ENCODE measurements at places on chromosomes 1 and 21.

GRCh38 chr1:231779081-231779480 is 152.5 kb downstream of the DISC1 start:
- no peak for DNase-seq

DNA sequence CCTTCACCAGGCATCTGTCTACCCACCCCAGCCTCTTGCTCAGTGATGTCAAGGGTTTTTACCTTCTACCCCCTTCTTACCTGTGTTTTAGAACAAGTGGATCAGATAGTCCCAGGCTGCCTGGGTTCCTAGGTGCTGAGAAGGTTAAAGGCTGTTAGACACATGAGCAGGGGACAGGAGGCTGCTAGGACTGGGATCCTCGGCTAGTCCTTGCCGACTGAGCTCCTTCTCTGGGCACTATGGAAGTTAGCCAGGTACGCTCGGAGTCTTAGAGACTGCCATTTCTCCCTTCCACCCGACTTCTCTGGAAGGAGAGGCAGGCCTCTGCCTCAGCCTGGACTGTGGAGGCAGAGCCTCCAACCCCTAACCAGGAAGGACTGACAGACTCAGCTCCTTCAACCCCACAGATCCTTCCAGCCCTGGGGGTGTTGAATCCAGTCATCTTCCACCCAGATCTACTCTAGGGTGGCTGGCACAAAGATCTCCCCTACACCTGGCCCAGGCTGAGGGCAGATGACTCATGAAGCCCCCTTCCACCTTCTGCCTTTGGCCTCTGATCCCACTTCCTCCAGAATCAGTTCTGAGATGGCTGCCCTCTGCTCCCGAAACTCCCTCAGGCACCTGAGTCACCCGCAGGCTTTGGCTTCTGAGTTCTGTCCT is at the start of gene DYNLT4:
Gene DYNLT4 (minus strand): TSS at position 648 of the 660 bp plus-strand sequence. CDS start 683 bp downstream, outside the sequence.
- DNase-seq = no peak

DNA sequence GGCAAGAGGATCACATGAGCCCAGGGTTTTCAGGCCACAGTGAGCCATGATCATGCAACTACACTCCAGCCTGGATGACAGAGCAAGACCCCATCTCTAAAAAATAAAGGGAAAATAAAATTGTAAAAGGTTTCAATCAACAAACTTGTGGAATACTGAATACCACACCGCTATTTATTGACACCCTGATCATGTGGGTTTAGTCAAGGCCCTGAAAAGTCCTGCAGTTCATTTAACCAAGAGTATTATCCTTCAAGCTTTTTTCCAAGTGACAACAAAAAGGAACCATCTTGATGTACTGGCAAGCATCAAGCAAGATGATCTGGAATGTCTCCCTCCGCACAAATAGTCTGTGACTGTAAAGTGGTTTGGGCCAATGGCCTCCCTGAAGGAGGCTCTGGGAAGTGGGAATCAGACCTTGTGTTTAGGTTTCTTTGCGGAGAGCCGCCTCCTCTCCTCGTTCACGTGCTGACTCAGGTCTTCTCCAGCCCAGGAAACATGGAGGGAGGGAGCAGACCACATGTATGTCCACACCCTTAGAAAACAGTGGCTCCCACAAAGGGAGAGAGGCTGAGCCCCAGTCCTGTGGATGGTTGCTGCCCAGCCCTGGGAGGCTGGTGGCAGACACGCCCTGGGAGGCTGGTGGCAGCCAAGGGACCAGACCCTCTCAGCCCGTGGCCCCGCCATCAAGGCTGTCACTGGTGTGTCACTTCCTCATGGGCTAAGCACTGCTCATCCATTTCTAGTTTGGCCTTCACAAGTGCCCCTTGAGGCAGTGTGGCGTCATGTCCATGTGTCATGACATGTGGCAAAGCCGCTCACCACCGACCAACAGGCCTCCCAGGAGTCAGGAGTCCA is 56.7 kb downstream of the RIPK4 start:
- no peak for DNase-seq

- no peak for DNase-seq
These were observed 23.8 kb downstream of the ZMPSTE24 start for GRCh38 chr1:40281853-40282252.

DNA sequence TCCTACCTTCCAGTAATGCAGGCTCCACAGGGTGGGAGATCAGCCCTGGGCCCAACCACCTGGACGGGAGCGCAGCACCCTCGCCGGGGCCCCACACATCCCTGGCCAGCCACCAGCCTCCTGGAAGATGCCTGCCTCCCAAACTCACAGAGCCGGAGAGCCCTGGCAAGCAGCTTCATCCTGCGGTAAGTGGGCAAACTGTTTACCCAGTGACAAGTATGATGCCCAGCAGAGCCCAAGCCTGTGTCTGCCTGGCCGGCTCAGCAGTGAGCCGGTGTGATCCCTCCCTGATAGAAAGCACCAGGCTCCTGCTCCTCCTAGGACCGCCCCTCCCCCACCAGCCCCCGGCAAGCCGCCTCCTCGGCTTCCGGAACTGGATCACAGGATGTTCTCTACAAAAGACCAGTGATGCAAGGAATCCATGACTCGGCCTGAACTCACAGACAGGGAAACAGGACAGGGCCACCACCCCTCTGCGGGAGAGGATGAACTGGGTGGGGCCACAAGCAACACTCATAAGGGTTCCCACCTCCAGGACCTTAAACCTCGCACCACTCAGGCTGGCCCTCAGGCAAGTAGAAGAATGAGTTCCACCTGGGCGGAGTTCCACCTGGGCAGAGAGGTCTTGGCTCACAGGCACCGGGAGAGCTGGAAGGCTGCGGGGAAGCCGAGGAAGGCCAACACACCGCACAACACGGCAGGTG is 7.9 kb downstream of the ACOT7 start:
- DNase-seq = no peak

DNA sequence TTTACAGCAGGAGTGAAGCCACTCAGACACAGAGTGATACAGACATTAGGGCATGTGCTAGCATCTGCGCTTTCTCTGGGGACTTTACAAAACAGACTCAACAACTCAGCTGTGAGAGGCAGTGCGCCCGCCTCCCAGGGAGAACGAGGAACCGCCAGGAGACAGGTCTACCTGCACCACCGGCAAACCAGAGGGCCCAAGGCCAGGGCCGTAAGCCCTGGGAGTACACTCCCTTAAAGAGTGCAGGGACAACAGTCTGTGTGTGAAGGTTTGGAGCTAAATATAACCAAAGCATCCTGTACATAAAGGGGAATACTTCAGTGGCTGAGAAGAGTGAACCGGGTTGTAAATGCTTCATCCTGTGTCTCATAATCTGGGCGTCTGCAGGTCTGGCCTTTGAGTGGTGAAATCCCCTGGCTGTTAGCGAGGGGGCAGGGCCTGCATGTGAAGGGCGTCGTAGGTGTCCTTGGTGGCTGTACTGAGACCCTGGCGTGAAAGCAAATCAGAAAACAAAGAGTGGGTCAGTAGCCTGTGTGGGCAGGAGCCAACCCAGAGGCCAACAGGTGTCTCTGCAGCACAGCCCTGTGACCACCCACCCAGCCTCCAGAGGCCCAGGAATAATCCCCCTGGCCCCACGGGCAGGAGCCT is 86.9 kb downstream of the CD247 start:
- DNase-seq = no peak

- DNase-seq = no peak
These were observed 374.9 kb downstream of the NTNG1 start for GRCh38 chr1:107515702-107516101.

DNA sequence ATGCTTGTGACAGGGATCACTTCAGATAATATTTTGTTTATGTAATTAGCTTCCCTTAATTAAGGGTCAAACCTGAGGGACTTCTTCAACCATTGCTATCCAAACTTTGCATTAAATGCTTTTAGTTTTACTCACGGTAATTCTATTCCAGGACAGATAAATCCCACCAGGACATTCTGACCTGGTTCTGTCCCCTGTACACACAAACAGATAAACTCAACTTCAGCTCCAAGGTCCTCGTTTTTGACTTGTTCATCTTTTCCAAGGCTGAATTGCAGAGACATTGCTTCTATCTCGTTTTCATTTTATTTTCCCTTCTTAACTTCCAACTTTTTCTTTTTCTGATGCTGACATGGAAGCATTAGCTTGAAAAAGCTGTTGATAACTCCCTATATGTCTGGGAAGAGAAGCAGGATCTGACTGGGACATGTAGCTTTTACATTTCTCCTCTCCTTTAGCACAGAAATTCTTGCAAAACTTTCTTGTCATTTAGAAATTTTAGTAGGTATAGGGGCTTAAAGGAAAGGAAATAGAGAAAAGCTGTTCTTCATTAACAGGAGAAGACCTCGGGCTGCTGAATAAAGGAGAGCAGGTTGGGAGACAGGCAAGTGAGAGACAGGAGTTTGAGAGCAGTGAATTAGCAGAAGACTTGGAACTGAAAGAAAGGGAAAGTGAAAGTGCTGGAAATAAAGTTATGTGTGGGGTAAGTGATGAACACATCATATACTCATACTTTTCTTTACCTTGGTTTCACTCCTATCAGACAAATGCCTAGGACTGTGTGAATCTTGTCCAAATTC is 231.7 kb upstream of the B3GALT2 start:
- peak; percentile 30 for DNase-seq

DNA sequence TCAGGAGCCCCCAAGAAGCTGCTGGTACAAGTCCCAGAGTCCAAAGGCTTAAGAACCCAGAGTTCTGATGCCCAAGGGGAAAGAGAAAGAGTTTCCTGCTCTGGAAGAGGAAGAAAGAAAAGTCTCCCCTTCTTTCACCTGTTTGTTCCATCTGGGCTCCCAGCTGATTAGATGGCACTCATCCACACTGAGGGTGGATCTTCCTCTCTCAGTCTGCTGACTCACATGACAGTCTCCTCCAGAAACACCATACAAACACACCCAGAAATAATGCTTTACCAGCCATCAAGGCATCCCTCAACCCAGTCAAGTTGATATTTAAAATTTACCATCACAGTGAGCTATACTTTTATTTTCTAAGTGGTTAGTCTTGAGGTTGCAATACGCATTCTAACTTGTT is 257.9 kb downstream of the PAPPA2 start:
- DNase-seq = no peak

DNA sequence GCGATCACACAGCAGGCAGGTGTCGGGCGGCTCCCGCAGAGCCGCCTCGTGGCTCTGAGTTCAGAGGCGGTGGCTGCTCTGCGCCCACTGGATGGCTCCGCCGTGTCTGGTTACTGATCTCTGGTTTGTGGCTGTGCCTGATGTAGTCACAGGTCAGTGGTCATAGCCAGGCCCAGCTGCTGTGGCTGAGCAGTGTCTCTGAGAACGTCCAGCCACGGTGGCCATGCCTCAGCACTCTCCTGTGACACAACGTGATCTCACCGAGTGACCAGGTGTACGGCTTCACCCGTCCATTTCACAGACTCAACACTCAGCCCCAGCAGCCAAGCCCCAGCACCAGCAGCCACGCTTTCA is 61.2 kb downstream of the KCNN3 start:
- DNase-seq = peak; percentile 24

DNA sequence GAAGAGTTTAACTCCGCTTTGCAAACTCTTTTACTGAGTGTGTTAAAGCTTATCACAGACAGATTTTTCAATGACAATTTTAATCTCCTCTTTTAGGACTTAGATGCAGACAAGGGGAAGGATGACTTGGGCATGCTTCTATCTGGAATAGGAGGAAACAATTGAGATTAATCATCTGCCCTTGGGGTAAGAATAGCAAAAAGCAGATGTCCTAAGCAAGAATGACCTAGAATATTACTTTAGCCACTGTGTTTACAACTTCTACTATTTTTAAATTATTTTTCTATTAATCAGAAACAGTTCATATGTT is 569.0 kb upstream of the ADGRL2 start:
- no peak for DNase-seq

DNA sequence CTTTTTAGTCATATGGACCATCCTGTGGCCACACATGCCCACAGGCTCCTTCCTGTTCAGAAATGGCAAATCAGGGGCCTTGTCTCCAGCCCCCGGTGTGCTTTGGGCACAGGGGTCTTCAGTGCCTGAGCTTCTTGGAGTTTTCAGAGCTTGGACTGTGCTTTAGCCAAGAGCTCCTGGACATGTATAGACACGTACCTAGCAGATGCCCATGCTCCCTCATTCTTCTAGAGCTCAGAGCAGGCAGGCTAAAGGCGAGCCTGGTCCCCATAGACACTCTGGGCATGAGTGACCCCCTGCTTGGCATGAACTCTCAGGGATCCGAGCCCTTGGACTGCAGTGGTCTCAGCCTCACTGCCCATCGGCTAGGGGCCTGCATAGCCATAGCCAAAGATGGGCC is 106.8 kb downstream of the EPHB2 start:
- no peak for DNase-seq

DNA sequence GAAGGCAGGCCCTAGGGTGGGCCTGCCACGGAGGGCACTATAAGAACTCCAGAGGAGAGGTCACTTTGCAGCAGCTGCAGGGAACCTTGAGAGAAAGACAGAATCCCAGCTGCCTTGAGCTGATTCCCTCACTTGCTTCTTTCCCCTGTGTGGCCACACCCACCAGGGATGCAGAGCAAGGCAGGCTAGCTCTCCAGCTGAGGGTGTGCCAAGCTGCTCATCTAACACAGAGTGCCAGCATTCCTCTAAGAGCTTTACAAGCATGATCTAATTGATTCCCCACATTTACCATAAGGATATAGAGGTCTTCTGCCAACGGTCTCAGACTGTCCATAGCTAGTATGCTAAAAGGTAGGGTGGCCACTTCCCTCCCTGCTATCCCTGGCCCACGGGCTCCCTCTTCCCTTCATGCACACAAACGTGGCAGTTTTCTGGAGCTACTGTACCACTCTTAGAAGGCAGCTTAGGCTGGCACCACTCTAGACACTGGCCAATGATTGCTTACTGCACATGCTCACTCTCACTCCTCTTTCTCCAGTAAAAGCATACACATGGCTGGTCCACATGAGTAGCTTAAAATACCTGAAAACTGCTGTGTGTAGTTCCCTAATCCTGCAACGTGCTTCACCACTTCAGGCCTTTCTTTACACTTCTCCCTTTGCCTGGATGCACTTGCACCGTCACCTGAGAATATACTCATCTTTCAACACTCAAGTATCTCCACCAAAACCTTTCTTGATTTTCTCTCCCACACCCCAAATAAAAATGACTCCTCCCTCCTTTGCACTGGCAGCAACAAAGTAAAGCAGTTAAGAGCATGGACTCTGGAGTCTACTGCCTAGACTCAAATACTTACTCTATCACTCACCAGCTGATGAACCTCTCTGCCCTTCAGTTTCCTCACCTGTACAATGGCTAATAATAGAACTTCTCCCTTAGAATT is 57.7 kb downstream of the DMAP1 start:
- no peak for DNase-seq

GRCh38 chr1:200962631-200963030 is 60.9 kb downstream of the KIF21B start:
- no peak for DNase-seq

DNA sequence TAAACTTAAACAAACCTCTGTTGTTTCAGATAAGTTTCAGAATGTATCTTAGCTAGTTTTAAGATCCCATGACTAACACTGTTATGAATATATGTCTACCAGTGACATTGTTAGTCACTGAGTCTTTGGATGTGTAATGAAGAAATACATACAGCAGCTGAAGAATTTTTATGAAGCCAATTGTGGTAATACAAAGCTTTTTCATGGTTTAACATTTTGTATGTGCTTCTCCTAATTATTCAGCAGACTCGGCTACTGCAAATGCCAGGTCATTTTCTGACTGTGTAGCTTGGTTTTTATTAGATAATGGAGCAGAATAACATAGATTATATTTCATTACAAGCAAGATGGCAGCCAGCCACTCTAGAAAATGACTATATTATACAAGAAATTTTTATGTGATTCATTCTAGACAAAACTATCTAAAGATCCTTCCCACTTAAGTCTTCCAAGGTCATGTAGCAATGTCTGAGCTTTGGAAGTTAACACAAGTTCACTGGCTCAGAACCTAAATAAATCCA is 147.8 kb downstream of the TNFSF18 start:
- peak; percentile 41 for DNase-seq

All from kidney glomerular epithelial cell (primary cell).